ENCODE measurements at places on chromosomes 13 and 19.
A peak's percentile ranks its signal among the peaks of the same experiment; 100 is the strongest.

DNA sequence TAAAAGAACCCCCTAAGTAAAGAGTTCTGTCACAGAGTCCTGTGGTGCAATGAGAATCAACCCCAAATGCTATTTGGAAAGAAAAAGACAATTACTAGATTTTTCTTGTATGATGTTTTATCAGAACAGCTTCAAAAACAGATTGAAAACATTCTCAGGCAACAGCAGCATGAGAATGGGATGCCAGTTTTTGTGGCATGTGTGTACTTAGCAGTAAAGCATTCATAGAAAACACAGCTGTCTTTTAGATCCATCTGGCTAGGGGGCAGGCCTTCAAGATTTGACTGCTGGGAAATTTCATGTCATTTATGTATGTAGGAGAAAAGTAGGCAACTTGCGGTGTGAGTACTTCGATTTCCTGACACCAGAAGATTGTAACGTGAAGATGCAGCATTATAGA lies 170.5 kb upstream of the HTR2A start:
- DNase-seq, result no peak

DNA sequence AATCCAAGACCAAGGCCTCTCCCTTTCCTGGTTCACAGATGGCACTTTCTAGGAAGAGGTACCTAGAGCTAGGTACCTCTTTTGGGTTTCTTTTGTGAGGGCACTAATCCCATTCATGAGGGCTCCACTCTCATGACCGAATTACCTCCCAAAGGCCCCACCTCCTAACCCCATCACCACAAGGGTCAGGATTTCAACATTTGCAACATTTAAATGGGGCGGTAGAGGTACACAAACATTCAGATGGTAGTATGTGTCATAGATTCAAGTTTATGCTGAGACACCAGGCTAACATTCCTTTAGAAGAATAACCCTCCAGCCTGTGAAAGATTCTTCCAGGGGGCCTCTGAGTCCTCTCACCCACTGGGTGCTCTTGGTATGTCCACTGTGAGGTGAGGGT lies 116.3 kb downstream of the FOXO1 start:
- no peak for DNase-seq

- no peak for DNase-seq
Measured at GRCh38 chr13:89828506-89828905, 1519.0 kb upstream of the MIR17HG start.

- DNase-seq, result no peak
Measured at GRCh38 chr19:35109395-35110112, 6.1 kb upstream of the FXYD3 start.

- peak; percentile 96 for DNase-seq
Measured at GRCh38 chr13:110017379-110017778, 231.0 kb upstream of the IRS2 start.

DNA sequence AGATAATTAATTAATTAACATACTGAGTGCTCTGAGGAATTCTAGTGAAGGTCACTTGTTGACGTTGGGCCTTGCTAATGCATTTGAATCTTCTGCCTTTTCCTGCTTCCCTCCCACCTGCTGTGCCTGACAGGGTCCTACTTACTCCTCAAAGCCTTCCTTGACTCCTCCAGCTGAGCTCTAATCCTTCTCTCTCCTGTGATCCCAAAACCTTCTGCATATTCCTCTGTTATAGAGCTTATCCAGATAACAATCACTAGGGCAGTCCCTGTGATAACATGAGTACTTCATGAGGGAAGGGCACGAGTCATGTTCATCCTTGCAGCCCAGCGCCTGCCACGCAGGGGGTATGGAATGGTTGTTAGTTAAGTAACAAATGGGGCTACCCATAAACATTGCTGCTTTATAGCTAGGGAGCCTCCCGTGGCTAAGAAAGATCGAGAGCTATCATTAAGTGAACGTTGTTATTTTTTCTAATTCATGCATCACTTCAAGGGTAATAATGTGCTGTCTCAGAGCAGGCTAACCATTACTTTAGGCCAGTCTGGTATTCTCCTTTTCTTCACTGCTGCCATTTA lies 19.1 kb upstream of the SPATA13 start:
- DNase-seq, result no peak

DNA sequence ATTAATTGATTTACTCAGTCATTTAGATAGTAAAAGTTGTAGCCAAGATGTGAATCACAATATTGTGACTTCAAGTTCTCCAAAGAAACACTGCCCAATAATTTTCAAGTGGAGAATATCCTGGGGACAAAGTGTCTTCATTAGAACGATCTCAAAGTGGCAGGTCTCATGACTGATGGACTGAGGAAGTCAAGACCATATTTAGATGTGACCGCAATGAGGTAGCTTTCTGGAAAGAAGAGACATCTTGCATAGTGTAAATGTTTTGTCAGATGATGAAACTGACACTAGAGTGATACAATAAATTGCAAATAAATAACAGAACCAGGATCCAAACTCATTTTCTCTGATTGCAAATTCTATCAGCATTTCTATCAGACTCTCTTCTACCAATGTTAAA lies 1476.9 kb downstream of the EFNB2 start:
- no peak for DNase-seq

DNA sequence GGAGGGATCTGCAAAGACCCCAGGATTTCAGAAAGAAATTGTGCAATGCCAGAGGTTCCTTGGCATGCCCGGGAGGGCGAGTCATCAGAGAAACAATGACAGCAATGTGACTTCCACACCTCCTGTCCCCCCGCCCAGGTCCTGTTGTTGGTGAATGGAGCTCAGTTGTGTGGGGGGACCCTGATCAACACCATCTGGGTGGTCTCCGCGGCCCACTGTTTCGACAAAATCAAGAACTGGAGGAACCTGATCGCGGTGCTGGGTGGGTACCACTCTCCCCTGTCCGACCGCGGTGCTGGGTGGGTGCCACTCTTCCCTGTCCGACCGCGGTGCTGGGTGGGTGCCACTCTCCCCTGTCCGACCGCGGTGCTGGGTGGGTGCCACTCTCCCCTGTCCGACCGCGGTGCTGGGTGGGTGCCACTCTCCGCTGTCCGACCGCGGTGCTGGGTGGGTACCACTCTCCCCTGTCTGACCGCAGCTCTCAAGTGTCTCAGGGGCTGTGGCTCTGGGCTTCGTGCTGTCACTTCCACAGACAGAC lies 5.2 kb upstream of the F10 start:
- DNase-seq, result peak; percentile 76

DNA sequence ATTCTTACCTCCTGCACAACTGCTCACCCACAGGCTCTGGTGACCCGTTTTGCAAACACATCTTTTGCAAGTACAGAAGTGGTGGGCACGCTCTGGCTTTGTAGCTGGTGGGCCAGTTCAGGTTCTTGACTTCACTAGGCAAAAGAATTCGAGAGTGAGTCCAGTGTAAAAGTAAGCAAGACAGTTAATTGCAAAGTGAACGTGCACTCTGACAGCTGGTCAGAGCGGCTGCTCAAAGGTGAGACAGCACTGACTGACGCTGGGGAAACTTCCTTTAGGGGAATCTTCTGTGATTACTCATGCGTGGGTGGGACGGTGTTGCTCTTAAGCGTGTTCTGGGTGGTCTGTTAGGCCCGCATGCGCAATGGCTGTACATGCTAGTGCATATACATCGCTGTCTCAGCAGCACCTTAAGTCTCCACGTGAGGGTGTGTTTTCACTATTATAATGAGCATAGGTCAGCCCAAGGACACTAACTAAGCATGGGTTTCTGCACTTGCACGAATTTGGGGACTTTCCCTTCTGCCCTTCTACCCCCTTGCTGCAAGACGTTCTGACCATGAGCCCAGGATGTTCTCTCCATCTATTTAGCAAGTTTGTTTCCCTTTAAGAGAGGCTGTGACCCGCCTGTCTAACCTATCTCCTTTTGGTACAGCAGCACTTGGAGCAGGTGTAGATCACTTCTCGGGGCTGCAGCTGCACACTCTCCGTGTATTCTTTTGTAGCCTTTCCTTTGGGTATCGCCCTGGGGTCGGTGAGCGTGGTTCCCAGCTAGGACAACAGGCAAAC lies 30.2 kb upstream of the CD33 start:
- no peak for DNase-seq

- peak; percentile 76 for DNase-seq
Measured at GRCh38 chr13:31885994-31886393, 145.6 kb upstream of the FRY start.

DNA sequence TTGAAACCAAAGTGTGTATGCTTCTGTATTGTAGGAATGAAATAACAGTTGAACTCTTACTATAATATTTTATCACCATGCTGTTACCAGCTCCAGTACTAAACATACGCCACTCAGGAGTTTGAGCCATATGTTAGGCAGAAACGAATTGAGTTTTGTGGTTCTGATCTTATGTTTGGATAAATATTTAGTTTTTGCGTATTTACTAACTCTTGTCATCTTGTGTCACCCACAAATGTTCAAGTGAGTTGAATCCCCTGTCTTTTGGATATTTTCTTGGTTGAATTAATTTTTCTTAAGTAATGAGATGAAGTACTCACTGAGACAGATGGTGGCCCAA lies 1.5 kb downstream of the FNDC3A start:
- DNase-seq, result no peak

DNA sequence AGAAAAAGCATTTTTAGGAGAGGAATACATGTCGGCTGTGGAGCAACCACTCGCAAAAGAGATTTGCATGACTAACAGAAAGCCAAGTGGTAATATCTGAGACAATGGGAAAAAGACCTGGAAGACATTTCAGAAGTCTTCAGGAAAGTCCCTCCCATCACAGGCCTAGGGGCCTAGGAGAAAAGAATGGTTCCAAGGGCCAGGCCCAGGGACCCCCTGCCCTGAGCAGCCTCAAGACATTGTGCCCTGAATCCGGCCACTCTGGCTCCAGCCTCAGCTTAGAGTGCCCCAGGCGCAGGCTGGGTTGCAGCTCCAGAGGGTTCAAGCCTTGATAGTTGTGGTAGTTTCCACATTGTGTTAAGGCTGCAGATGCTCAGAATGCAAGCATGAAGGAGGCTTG lies 9.4 kb downstream of the ZNF221 start:
- DNase-seq, result no peak

GRCh38 chr19:5114727-5115126 lies 145.8 kb downstream of the KDM4B start:
- DNase-seq, result no peak

DNA sequence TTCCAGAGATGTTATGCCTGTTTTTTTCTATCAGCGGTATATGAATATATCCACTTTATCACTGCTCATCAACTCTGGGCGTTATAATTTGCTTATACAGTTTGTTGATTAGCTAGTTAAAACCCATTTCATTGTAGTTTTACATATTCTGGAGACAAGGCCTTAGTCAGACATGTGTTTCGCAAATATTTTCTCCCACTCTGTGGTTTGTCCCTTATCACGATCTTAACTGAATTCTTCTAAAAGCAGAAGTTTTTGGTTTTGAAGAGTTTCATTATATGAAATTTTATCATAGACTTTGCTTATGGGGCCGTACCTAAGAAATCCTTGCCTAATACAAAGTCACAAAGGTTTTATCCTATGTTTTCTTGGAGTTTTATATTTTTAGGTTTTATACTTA lies 84.6 kb downstream of the FRY start:
- no peak for DNase-seq

- DNase-seq, result peak; percentile 24
Measured at GRCh38 chr13:112326821-112327370, 49.3 kb upstream of the SPACA7 start.

DNA sequence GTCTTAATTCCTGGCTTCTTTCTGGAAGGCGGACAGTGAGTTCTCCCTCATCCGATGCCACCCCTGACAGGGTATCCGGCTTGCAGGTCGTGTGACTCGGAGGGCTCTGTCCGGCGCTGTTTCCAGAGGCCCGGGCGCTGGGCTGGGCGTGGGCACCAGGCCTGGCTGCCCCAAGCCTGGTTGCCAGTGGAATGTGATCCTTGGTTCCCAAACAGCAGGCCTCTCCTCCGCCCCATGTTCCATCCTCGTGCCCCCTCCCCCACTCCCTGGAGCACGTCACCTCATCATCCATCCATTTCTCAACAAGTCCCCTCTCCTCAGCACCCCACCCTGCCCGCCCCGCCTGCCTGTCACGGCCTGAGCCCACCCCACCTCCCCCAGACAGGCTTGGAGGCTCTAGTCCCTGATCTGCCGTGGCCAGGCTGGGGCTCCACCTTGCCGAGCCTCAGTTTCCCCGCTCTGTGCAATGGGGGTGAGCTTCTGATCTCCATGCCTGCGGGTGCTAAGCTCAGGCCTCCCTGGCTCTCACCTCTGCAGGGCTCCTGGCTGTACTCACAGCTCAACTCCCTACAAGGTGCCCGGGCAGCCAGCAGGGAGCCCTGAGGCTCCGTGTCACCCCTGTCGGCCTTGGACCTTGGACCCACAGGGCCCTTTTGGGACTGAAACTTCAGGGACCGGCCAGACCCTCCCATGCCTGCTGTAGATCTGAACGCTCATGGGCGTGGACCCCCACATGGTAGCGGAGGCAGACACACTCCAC lies 2.3 kb downstream of the TBXA2R start:
- DNase-seq, result no peak

Measured in islet precursor cell (in vitro differentiated cells).